Stimulated activated CD4-positive, alpha-beta T cell treated with anti-CD3 and anti-CD28 coated beads, Interleukin-2, amount 100 ng/mL, for 24 hours (primary cell): ENCODE measurements at places on chromosomes 1 and 21.

GRCh38 chr21:14836950-14837349, 227.8 kb downstream of the NRIP1 start:
- no peak for DNase-seq

GRCh38 chr1:248757784-248758195, 2.2 kb upstream of the LYPD8 start:
- DNase-seq = no peak

DNA sequence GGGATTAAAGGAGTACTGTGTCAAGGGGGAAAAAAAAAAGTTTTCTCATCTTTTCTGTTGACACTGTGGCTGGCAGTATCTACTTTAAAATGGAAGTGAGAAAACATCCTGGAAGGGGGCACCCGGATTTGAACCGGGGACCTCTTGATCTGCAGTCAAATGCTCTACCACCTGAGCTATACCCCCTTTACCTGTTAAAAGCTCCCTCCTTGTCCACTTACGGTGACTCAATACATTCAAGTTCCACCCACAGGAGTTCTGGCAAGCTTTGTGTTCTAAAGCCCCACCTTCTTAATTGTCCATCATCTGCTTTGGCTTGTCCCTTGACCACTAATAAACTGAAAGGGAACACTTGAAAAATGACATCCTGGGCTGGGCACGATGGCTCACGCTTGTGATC, 68.2 kb downstream of the FNBP1L start:
- peak; percentile 12 for DNase-seq

GRCh38 chr1:173411835-173412742, 65.0 kb upstream of the PRDX6 start:
- DNase-seq = no peak

DNA sequence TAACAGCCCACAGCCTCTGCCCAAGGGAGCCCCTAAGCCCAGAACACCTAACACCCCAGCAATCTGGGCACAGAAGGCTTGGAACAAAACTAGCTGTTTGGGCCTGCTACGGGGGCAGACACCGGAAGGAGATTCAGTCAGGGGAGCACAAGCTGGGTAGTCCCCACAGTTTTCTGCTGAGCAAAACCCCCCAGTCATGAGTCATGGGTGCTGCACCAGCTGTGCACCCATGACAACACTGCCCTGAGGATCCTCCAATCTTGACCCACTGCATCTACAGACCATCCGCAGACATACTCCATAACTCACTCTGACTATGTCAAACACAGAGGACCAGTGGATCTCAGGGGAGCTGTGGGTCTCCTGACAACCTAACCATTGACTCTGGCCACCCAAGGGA, 105.1 kb downstream of the LRIG2 start:
- DNase-seq = no peak

- DNase-seq = no peak
Measured at GRCh38 chr1:8342325-8342724, 24.4 kb downstream of the SLC45A1 start.
